ENCODE measurements at places on chromosomes 6 and 20.

GRCh38 chr6:39646751-39647420, 78.3 kb downstream of the KIF6 start:
- no peak for DNase-seq

GRCh38 chr20:4894409-4894808, 106.9 kb downstream of the SLC23A2 start:
- DNase-seq, result no peak

DNA sequence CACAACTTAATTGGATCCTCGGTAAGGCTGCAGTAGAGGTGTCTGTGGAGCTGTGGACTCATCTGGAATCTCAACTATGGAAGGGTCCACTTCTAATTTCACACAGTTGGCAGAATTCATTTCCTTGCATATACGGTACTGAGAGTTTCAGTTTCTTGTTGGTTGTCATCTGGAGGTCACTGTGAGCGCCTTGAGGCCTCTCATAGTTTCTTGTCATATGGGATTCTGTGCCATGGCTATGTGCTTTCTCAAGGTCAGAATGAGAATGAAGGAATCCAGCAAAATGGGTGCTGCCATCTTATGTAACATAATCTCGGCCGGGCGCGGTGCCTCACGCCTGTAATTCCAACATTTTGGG, 298.2 kb downstream of the DOK5 start:
- DNase-seq, result no peak

DNA sequence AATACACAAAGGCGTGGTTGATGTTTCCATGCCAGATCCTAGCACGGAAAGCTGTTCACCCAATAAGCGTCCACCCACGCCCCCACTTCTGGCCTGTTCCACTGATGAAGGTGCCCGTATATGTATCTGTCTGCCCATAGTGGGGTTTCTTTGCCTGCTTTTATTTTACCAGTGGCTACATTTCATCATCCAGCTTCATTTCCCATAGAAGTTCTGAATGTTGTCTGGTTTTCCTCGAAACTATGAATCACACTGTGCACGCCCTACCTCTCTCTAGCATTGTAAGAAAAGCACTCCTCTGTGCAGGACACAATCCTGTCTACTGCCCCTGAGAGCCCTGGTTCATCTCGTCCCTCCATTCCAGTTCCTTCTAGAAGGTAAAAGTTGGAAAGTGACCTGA, 8.8 kb upstream of the CD93 start:
- no peak for DNase-seq
